ENCODE measurements at places on chromosomes 1 and 21.

- DNase-seq: peak; percentile 7
Observed at GRCh38 chr21:33157303-33157702, 72.4 kb upstream of the IFNAR2 start.

GRCh38 chr1:179888071-179888470, 6.0 kb downstream of the TOR1AIP1 start:
- DNase-seq: no peak

DNA sequence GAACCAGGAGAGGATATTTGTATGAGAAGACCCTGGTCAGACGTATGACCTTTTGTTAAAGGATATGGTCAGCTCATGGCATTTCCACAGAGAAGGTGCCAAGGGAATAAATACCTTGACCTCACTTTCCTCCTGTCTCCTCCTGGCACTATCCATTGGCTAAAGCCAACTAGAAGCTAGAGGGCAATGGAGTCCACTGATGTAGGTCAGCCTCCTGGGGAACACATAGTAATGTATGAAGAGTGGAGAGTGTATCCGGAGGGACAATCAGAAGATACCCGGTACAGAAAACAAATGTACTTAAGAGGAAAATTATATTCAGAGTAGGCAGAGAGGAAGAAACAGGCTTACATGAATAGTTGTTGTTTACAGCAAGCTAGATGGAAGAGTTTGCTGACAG, 698 bp upstream of the NTMT2 start:
- no peak for DNase-seq

GRCh38 chr1:172401892-172402291, 18.6 kb upstream of the C1orf105 start:
- no peak for DNase-seq

DNA sequence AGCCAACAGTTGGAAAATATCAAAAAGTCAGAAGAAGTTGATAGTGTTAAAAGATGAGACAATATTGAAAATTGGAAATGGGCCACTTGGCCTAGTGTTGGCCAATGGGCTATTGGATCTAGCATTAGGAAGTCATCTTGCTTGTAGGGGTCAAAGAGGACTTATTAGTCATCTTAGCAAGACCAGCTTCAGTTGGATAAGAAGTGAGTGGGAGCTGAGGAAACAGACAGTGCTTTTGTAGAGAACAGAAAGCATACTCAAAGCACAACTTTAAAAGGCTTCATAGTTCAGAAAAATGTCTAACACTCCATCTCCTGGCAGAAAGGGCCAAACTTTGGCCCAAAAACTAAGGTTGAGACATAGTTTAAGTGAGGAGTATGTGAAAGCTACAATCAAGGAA, 139.9 kb upstream of the PKN2 start:
- no peak for DNase-seq

DNA sequence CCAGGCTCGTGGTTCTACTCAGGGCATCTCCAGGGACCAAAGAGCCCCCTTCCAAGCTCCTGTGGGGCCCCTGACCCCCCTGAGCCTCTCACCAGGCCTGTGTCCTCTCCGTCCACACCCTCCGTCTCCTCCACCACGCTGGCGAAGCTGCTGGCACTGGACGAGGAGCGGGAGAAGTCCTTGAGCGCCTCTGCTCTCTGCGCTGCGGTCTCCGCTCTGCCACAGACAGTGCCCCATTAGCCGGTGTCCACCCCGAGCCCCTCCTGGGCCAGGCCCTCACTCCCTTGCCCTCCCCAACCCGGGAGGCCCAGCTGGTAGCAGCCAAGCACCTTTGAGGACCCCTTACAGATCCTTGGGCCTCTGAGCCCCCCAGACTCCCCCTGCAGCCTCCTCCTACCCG, 69.8 kb downstream of the RAP1GAP start:
- no peak for DNase-seq

DNA sequence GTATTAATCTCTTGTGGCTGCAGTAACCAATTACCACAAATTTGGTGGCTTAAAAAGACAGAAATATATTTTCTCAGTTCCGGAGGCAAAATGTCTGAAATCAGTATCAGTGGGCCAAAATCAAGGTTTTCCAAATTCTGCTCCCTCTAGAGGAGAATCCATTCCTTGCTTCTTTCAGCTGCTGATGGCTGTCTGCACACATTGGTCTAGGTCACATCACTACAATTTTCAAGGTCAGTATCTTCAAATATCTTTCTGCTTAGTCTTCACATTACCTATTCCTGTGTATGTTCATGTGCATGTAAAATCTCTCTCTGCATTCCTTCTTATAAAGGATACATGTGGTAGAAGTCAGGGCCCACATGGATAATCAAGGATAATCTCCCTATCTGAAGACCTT, 999.4 kb downstream of the KCNT2 start:
- no peak for DNase-seq

DNA sequence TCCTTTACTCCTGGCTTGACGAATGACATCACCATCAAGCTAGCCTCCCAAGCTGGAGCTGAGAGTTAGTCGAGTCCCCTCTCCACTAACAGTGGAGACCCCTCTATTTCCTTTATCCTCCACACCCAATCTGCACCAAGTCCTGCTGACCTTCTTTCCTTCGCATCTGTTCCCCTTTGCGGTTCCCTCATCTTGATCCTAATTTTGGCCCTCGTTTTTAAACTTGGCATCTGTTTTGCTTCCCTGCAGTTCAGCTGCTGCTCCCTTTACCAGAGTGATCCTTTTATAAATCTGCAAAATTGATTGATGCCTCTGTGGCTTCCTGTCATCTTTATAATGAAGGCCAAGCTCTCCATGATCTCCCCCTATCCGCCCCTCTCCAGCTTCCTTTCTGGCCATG, 49.0 kb upstream of the TSPAN2 start:
- no peak for DNase-seq

DNA sequence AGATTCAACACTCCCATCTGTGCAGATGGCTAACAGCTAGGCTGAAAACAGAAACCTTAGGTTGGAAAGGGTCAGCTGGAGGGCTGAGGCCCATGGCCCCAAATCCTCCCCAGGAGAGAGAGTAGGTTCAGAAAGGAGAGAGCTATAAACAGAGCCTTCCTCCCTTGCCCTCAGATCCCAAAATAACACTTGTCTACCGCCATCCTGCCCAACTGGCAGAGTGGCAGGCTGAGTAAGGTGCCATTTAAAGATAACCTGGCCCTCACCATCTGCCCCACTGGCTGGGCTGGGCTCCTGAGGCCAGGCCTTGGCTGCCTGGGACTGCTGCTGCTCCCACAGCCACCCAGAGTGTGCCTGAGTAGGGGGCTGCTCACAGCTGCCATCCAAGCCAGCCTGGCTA, 4.3 kb upstream of the SHISA4 start:
- DNase-seq: no peak

DNA sequence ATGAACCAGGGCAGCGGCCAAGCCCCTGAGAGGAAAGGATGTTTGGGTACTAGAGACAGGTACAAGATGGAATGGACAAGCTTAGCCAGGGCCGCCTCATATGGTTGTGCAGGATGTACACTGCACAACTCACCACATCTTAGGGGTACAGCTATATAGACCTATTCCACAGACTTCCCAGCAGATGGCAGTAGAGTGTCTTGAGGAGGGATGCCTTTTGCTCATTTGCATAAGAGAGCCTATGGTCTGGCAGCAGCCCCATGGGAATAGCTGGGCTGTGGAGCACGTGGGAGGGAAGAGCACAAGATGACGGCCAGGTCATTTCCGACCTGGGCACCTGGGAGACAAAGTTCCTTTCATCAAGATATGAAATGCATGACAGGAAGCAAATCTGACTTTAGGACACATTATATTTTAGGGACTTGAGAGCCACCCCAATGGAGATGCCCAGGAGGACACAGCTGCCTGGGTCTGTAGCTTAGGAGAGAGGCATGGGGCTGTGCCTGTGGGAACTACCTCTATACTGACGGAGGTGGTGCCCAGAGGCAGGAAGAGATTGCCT, 215.5 kb downstream of the KCNJ6 start:
- peak; percentile 87 for DNase-seq

DNA sequence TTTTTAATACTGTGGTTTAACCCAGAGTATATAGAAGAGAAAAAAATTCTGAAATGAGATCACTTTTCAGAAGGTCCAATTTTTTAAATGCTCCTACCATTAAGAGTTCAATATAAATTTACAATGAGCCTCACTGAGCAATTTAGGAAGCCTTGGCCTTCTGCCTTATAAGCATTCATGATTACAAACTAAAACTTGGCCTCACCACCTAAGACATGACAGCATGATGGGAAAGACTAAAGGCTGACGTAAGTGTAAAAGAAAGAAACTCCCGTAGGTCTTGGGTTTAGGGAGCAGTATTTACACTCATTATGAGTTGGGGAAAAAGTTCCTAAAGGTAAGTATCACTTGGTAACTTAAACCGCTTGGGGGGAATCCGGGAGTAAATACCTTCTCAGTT, 70.7 kb upstream of the ESRRG start:
- no peak for DNase-seq

- no peak for DNase-seq
Observed at GRCh38 chr1:96060621-96061020, 661.0 kb upstream of the PTBP2 start.

- no peak for DNase-seq
Observed at GRCh38 chr21:31173881-31174555, 135.7 kb upstream of the KRTAP19-8 start.

DNA sequence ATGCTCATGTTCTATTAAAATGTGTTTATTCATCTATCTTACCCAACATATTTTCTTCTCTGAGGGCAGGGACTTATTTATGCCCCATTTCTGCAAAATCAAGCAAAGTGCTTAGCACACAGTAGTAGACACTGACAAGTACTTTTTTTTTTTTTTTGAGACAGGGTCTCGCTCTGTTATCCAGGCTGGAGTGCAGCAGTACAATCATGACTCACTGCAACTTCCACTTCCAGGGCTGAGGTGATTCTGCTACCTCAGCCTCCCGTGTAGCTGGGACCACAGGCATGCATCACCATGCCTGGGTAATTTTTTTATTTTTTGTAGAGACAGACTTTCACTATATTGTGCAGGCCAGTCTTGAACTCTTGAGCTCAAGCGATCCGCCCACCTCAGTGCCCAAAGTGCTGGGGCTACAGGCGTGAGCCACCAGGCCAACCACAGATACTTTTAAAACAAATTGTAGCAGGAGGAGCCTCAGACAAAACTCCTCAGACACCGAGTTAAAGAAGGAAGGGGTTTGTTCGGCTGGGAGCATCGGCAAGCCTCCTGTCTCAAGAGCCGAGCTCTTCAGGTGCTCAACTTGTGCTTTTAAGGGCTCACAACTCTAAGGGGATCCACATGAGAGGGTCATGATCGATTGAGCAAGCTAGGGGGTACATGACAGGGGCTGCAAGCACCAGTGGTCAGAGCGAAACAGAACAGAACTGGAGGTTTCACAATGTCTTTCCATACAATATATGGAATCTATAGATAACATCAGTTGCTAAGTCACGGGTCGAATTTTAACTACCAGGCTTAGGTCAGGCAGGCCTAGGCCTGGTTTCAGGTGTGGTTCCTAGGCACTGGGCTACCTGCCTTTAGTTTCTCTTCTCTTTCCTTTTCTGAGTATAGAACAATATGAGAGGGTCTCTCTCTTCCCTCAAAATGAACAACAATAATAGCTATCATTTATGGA, 5.7 kb upstream of the TMEM167B start:
- no peak for DNase-seq

DNA sequence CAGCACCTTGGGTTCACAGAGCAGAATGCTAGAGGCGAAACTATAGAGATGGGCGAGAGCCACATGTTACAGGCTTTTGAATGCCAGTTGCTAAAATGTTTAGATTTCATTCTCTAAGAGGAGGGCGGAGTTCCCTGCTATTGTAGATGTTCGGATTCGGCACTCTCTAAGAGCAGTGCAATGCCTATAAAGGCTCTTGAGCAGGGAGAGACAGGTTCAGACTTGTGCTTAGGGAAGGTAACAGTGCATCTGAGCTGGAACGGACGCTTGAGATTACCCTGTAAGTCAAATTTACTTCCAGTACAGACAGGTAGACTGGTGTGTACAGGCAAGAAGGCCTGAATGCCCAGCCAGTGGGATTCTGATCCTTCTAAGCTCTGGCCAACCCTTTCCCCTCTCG, 15.3 kb downstream of the LURAP1 start:
- DNase-seq: no peak

DNA sequence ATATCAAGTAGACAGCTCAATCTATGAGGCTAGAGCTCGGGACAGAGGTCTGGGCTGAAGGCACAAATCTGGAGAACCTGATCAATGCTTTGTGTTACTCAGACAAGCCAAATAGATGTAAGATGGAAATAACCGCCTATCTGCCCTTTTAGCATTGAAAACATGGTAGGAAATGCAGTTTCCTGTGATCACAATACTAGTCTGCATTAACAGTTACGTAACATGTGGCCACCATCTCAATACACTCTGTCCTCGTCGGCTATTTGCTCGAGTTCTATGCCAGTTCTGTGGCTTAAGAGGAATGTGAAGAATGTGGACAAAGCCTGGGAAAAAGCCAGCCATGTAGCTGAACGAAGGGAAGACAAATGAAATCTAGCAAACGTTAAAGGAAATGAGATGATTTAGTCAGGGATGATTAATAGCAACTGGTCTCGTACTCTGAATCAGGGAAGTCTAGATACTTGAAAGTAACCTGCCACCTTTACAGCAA, 73.3 kb downstream of the HSF2BP start:
- peak; percentile 99 for DNase-seq

DNA sequence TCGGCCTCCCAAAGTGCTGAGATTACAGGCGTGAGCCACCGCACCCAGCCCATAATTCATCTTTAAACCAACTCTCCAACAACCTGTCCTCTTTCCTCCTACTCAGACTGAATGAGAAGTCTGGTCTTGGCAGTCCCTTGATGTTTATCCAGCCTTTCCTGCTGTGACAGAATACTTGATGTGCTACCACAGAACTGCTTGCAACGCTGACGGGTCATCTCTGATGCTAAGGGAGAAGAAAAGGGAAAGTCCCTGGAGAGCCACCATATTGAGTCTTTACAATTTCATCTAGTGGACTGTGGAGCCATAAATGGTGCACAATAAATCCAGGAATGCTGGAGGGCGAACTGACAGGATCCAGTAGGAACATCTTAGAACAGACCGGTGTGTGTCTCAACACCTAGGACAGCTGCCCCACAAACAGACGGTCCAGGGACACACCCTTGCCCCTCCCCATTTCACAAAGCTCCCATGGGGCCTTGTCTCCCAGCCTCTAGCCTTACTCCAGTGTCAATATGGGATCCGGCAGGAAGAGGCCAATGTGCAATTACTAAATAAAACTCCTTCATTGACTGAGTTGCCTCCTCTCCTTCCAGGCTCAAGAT, 30.7 kb downstream of the JAK1 start:
- DNase-seq: peak; percentile 12

DNA sequence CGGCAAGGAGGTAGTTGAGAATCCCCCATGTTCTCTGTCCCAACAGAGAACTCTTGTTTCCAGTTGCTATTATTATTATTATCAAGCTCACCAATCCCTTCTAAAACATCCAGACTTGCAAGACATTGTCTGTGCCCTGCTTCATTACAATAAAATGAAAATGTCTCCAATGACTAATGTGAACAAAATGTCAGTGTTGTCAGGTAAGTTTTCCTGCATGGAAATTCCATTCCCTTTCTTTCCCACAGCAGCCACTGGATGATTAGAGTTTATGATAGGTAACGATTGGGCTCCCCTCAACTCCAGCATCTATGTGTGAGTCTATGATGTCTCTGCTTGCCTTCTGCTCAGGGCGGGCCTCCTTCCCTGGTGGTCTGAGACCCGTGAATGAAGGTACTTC, 8.9 kb upstream of the DYRK1A start:
- no peak for DNase-seq
